GM04504 (cell line): ENCODE measurements at places on chromosomes 2 and 18.

- no peak for DNase-seq
Measured at GRCh38 chr18:13604786-13605185, 121.6 kb downstream of the FAM210A start.

GRCh38 chr2:38160516-38160915, 84.6 kb upstream of the CYP1B1 start:
- DNase-seq = no peak

DNA sequence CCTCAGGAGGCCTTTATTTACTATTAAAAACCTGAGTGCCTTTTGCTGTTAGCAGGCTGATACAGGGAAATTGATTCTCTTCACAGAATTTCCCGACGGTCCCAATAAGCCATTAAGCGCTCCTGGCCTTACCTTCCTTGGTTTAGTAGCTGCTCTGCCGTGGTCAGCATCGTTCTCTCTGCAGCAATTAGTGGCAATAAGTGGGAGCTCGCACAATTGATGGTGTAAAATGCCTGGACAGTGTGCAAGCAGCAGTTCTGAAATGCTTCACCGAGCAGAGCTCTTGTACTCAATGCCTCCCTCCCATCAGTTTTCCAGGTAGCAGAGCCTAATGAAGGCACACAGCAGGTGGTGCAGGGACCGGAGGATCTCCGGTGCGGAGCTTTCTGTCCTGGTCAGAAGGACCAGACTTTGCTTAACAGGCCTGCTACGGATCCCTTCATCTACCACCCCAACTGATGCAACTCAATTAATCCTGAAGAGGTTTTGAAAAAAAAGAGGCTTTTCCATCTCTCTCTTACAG, 1.1 kb upstream of the LINC00305 start:
- DNase-seq = no peak

DNA sequence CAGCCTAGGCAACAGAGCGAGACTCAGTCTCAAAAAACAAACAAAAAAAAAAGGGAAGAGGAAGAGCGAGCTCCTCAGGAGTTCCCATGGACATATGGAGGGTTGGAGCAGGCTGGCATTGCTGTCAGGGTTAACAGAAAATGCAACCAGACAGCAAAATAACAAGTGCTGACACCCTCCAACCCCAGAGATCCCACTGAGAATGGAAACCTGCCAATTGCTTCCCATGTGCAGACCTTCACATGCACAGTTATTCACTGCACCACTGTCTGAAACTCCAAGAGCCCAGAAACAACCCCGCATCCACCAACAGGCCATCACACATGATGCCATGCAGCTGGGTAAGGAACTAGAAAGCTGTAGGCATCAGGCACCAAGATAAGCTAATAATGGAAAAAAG, 43.5 kb downstream of the TFCP2L1 start:
- no peak for DNase-seq

DNA sequence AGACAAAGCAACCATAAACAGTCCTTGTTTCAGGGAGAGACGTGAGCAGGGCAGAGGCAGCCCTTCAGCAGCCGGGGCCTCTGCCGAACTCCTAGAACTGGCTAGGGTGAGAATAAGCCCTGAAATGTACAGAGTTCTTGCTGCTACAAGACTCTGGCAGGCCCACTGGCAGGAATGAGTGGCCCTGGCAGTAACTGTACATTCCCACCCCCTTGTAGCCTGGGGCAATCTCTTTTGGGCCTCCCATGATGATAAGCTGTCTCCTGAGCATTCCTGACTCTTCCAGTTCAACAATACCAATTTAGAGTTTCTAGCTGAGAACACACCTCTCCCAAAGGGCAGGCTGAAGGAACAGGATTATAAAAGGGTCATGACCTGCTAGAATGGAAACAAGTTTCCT, 54.3 kb downstream of the HAUS1 start:
- no peak for DNase-seq
